ENCODE measurements at places on chromosomes 12 and 14.
A peak's percentile ranks its signal among the peaks of the same experiment; 100 is the strongest.

DNA sequence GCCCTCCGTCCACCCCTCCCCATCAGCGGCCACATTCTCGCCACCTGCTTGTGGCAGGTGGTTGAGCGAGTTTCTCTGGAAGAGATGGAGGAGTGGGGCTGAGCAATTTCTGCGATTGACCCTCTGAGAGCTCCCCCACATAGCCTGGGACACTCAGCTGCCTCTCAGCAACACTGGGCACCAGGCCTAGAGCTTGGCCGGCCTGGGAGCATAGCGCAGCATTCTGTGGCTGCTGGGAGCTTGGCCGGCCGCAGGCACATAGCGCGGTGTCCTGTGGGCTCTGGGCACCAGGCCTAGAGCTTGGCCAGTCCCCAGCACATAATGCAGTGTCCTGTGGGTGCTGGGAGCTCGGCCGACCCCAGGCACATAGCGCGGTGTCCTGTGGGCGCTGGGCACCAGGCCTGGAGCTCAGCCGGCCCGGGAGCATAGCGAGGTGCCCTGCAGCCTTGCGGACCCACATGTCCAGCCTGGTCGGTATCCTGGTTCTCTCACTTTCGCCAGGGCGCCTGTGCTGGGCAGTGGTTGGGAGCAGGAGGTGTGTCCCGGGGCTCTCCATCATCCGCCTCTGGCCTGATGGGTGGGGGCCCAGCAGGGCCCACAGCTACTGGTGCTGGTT is 43.8 kb downstream of the LRCOL1 start:
- no peak for DNase-seq

- no peak for DNase-seq
Measured at GRCh38 chr14:102840771-102841528, 63.7 kb downstream of the TRAF3 start.

GRCh38 chr14:72970058-72970630 is 43.9 kb downstream of the DCAF4 start:
- DNase-seq: no peak

DNA sequence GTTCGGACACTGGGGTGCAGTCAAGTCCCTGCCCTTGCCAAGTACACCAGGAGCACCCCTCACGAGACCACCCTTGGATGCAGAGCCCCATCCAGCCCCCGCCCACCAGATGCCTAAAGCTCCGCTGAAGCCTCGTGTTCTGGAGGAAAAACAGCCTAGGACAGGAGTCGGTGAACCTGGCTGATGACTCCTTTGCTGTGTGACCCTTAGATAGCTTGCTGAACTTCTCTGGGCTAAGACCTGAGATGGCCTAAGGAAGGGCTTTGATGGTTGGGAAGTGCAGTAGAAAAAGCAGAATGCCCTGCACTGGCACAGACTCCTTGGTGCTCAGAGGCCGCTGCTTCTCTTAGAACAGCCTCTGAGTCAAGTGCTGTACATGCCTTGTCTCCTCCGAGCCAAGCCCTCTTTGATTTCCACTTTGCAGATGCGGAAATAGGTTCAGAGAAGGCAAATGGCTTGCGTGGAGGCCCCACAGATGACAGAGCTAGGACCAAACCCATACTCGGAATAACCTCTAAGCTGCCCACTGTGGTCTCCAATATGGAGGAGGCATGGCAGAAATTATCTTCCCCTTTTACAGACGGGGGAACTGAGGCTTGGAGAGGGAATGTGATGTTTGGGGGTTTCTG is 52.3 kb downstream of the MVK start:
- no peak for DNase-seq

GRCh38 chr12:9796971-9797370 is 30.3 kb upstream of the KLRF1 start:
- DNase-seq: no peak

DNA sequence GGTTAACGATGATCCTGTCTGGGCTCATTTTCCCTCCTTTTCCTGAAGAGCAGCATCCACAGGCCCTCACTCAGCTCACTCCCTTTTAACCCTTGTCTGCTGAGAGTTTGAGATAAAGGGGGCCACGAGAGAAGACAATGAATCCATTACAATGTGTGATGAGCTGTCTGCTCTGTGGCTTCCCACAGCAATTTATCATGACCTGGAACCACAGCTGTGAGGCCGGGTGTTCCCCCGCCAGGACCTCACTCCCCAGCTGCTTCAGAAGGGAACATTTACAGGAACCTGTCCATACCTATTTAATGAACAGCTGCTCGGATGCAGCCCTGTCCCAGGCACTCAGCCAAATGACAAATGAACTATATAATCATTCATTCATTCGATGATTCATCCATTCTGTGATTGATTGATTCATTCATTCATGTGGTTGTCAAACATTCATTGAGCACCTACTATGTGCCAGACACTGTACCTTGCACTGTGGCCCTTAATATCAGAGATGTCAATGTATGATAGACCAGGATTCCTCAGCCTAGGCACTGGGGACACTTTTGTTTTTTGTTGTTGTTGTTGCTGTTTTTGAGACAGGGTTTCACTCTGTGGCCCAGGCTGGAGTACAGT is 18.5 kb upstream of the P2RX7 start:
- no peak for DNase-seq

- DNase-seq: no peak
Measured at GRCh38 chr12:64699504-64700115, 59.6 kb downstream of the GNS start.

- no peak for DNase-seq
Measured at GRCh38 chr12:69866698-69867097, 41.7 kb downstream of the MYRFL start.

GRCh38 chr14:54299410-54300363 is 97.1 kb upstream of the CDKN3 start:
- DNase-seq: no peak

DNA sequence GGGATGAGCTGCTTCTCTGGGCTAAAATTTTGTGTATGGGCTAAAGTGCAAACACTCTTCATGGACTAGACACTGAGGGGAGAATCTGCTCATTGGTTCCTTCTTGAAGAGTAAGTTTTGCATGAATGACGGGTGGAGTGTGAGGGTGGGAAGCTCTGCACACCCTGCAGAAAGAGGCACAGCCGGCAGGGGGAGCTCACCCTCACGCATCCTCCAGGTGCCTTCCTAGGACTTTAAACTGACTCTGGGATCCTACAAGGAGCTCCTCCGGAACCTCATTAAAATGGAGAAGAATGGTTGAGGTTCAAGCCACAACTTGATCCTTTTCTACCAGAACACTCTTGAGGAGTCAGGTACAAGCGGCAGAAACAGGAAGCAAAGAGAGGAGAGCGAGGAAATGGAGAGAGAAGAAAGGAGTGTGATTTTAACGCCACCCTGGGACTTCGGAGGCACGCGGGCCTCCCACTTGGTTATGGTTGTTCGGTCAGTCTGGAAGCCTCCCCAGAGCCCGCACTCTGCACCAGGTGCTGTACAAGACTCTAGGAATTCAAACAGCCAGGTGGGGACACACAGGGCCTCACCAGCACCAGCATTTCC is 87.5 kb downstream of the SETD3 start:
- no peak for DNase-seq

- no peak for DNase-seq
Measured at GRCh38 chr12:57372233-57372632, 58.6 kb downstream of the R3HDM2 start.

GRCh38 chr14:59247801-59248584 is 59.5 kb downstream of the DAAM1 start:
- no peak for DNase-seq

- DNase-seq: no peak
Measured at GRCh38 chr12:82149045-82149444, 209.1 kb downstream of the CCDC59 start.

- DNase-seq: no peak
Measured at GRCh38 chr12:6863586-6864321, 3.6 kb upstream of the TPI1 start.

DNA sequence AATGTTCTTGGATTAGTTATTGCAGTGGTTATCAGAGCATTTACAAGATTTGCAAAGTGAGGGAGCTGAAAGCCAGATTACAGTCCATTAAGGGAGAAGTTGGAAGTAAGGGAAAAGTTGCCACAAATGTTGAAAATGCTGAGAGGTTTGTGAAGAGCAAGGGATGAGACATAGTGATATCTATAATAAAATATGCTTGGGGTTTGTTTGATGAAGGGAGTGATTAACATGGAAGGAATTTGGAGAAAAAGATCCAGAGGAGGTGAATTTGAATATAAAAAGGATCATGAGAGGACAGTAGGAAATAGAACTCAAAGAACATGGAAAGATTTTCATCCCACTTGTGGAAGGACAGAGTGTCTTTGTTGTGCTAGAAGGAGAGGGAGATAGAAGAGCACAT is 19.3 kb upstream of the CCER1 start:
- DNase-seq: no peak

GRCh38 chr12:40587421-40587820 is 104.8 kb upstream of the CNTN1 start:
- no peak for DNase-seq

DNA sequence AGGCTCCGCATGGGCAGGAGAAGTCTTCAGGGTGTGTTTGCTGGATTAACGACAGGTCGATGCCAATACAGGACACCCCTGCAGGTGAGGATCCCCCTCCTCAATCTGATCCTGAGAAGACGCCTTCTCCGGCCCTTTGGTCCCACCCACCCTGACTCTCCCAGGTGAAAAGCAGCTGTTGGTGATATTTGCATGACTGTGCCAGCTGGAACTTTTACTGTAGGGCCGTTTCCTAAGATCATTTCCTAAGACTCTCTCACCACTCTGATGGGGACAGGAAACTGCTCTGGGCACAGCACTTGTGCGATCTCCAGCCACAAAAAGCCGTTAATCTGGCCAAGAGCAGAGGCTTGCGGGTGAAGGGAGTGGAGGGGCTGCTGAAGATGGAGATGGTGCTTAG is 16.8 kb upstream of the EIF5 start:
- DNase-seq: no peak

- DNase-seq: peak; percentile 47
Measured at GRCh38 chr12:27762757-27763156, 17.3 kb upstream of the KLHL42 start.

Measured in T-helper 1 cell (primary cell).